ENCODE measurements at places on chromosomes 11 and 22. TPM values are rescaled to one million over a fixed set of nuclear protein-coding genes. Genes with fewer than 3 reads are reported as not detected.

DNA sequence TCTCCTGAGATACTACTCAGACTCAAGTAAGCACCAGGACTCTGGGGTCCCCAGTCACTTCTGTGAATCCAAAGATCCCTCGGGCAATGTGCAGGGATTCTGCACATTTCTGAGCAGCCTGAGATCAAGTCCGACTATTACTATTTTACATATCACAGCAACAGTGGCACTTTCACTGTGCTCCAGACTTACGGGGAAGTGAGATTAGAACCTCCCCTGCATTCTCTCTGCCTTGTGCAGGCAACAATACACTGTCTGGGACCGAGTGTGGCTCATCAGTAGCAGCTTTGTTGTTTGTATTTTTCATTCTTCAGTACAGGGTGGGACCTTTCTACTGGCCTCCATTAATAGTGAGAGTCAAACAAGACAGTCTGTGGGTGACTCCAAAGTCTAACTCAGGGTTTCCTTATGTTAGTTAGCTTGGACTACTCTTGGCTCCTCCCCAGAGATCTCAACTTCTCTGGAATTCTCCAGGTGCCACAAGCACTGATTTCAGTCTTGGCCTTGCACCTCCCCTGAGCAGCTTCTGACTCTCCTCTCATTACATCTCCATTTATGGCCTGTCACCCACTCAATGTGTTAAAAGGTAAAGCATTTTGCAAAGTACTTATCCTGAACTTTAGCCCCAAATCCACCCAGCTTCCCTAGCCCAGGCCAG lies 76.2 kb upstream of the TOP3B start:
- DNase-seq, result no peak

GRCh38 chr11:10751581-10751940 lies 515 bp downstream of the CTR9 start:
- no peak for DNase-seq

DNA sequence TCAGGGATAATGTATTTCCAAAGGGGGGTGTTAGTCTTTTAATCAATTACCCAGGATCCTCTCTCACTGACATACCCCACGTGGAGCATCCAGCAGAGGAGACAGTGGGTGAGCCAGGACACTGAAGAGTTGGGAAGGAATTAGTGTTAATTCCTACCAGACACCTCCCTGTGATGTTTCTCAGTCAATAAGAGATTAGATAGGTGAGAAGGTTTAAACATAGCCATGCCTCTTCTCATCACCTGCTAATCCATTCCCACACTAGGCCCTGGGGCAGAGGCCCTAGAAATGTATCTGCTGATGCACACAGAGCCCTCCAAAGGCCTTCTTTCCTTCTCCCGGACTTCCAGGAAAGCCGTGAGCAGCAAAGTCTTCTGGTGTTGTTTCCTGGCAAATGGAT lies 363.6 kb upstream of the LARGE1 start:
- no peak for DNase-seq

DNA sequence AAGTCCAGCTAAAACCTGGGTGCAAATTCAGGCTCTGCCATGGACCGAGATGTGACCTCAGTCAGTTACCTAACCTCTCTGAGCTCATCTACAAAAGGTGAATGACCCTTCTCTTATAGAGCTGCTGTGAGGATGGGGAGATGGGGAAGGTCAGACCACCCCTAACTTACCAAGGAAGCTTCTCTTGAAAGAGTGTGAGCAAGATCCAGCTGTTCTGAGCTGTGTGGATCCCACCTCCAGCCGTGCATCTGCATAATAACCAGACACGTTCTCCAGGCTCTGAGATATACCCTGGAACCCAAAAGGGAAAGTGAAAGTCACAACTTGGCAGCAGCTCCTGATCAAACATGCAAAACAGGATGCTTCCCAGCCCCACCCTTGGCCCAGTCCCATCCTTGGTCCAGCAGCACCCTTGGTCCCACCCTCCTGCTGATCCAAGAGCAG lies at the start of gene APOL3:
APOL3 (minus strand) TSS at position 257 of the 444 bp plus-strand sequence. CDS start 11,700 bp downstream, outside the sequence.
- DNase-seq, result peak; percentile 80

GRCh38 chr11:65851083-65851579 lies 6.8 kb downstream of the CFL1 start:
- DNase-seq, result no peak

DNA sequence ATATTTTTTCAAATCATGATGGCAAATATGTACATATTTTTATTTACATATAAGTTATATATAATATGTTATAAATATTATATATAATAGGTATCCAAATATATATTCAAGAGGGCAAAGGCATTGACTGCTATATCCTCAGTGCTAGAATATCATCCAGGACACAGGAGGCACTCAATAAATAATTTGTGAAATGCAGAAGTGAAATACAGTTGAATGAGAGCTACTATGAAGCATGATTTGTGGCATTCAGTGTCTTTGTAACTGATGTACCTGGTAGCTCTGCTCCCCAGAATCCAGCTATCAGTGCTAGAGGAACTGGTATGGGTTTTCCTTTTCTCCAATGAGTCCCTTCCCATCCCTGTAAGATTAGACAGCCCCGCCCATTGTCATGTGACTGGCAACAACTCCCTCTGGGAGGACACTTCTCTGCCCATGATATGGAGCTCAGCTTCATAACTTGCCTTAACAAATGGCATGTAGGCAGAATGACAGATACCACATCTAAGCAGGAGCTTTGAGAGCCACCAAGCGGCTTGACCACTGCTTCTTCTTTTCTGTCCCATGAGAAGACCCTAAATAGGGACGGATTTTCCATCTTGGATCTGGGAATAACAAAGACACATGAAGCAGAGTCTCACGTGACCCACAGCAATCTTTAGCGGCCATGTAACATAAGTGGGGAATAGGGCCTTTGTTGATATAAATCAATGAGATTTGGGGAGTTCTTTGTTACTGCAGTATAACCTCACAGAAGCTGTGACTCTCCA lies 10.2 kb upstream of the CD82 start:
- no peak for DNase-seq

DNA sequence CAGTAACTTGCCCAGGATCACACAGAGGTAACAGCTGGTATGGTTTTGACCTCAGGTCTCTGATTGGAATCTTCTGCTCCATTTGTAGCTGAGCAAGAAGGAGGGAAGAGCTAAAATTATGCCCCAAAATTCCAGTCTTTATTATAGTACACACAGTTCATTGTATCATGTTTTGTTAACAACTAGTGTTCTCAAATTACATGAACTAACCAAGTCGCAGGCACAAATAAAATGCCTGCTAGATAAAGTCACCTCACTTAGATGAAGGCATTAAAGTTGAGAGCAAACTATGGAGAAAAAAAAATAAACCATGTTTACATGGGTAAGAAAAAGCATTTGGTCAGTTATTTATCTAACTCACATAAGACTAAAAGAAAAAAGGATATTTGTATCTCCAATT lies 58.8 kb downstream of the PDGFD start:
- peak; percentile 17 for DNase-seq

- DNase-seq, result no peak
Measured at GRCh38 chr22:49519117-49519737, 308.4 kb downstream of the BRD1 start.

GRCh38 chr11:6931146-6931713 lies 5.0 kb downstream of the ZNF215 start:
- DNase-seq, result no peak

- DNase-seq, result no peak
Measured at GRCh38 chr22:33372875-33373274, 314.7 kb upstream of the SYN3 start.

DNA sequence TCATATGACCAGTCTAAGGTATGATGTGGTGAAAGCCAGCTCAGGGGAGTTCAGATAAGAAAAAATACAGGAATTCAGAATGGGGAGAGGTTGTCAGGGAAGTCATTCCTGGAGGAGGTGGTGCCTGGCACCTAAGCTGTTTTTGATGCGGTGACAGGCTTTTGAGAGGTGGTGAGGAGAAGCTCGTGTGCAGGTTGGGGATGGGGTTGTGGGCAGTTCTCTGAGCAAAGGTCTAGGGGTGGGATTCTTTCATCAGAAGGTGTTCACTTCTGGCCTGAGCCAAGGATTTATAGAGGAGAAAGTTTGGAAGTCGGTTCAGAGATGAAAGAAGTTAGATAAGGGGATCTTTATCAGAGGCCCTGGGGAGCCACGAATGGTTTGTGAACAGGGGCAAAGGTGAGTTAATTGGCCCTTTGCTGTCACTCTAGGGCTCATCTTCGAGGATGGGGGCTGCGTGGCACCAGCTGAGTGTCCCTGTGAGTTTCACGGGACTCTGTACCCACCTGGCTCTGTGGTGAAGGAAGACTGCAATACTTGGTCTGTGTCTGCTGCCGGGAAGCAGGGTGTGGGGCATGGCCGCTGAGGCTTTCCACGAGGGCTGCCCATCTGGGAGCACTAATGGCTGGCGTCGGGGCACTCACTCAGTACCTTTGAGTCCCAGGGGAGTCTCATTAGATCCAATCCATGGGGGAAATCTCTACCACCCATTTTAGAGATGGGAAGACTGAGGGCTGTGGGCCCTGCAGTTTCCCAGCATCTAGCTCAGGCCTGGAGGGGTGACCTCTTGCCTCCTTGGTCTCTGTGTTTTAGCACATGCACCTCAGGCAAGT lies 13.4 kb downstream of the OTOG start:
- no peak for DNase-seq

DNA sequence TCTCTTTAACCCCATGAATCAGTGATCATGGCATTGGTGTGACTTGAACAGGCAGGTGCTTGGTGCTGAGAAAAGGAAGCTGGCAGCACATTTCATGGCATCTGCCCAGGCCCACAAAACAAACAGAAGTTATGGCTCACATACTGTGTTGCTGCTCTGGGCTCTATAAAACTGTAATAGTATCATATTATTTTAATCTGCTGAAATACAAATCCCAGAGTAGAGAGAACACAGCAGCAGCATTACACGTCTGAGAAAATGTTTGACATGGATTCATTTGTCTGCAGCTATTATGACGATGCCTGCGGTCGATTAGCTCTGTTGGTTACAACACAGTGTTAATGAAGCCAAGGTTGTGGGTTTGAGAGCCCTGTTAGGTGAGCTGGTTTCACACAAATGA lies 80.8 kb downstream of the ALX4 start:
- no peak for DNase-seq

DNA sequence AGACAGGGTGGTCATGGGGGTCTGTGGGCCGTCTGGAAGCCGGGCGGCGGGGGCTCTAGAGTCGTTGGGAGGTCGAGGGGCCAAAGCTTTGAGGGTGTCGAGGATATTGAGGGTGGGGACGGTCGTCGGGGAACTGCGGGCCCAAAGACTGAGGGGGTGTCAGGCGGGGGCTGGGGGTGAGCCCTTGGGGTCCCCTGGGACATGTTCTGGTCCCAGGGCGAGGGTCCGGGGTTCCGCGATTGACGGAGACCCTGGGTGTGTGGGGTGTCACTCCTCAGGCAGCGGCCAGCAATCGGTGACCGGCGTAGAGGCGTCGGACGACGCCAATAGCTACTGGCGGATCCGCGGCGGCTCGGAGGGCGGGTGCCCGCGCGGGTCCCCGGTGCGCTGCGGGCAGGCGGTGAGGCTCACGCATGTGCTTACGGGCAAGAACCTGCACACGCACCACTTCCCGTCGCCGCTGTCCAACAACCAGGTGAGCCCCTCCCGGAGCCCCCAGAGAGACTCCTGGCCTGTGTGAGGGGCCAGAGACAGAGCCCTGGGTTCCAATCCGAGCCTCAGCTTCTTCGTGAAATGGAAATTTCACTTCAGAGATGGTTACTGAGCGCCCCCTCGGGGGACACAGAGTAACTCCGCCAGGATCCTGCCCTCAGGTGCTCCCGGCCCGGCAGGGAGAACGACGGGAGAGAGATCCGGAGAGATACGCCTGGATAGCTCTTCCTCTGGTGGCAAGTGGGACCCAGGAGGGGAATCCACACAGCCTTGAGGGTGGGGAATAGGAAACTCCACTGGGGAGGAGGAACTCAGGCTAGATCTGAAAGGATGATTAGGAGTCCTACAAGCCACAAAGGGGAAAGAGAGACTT lies 714 bp downstream of the SDF2L1 start:
- DNase-seq, result peak; percentile 37

DNA sequence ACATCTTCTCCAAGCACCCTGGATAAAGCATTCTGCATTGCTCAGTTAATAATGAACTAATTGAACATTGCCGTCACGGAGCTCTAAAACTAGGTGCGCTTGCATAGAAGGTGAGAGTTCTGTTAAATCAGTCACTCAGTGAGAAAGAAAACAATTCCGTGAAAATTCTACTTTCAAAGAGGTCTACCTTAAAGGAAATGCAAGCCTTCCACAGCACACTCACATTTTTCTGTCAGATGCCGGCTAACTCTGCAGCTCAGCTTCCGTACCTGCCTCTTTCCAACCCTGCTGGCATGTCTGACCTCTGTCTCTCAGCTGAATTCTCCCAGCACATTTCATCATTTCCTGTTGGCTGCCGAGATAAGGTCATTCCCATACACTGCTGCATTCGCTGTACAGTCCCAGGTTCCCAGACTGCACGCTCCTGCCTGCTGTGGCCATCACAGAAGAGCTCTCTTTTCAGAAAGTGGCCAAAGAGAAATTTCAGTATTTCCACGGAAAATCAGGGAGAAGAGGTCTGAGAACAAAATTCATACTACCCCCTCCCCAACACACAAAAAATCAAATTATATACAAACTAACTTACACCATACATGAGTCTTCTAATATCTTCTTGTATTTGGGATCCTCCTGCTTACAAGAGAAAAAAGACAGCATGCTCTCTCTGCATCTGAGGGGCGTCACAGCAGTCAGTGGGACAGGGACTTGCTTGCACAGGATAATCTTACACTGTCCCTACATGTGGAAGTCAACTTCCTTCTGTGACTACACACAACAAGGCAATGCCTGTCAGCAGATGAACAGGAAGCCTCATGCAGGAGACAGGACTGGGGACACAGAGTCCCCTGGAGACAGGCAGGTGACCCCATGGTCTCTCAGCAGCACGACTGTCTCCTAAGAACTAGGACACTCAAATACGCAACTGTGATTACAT lies 55.1 kb downstream of the PACSIN2 start:
- peak; percentile 90 for DNase-seq

DNA sequence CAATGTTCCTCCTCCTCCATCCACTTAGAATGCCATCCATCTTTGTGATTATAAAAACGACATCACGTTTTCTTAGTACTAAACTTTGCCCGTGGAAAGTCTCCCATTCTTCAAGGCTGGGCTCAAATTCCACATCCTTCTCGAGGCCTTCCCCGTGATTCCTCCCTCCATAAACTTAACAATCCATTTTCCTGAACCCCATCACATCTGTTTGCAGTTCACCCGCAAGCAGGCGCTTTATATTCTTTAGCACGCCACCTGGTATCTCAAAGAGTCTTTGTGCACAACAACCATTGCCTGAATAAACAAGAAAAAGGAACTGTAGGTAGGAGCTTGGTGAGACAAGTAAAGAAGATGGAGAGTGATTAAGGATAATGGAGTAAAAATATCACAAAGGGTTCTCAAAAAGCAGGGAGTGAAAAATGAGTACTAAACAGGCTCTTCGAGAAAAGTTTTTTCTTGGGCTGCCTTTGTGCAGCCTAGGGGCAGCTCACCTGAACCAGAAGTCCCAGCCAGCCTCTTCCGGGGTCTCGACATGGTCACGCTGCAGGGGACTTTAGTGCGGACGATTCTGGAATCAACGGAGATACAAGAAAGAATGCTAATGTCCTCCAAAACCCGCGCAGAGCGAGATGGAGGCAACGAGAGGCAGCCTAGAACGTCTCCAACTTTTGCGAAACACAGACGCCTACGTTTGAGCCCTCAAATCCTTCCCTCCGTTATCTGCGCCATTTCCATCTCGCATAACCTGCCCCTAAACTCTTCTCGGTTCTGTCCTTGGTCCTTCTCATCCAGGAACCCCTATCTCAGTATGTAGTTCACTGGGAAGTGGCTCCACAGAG lies 585 bp downstream of the THYN1 start:
- DNase-seq, result no peak

RASL10A gene
- not detected for total RNA-seq

CARS1 gene
- total RNA-seq, result 102 TPM

MN1 gene
- total RNA-seq, result 7.4 TPM

NPTXR gene
- total RNA-seq, result 2.0 TPM

TLCD5 gene
- total RNA-seq, result 9.8 TPM

BAIAP2L2 gene
- total RNA-seq, result 0.26 TPM
